ENCODE measurements at places on chromosomes 3 and 15. TPM values are rescaled to one million over a fixed set of nuclear protein-coding genes. Genes with fewer than 3 reads are reported as not detected.

GRCh38 chr15:67832031-67832551 is 6.8 kb downstream of the SKOR1 start:
- no peak overlapping the region for H3K4me3 ChIP-seq
- no peak overlapping the region for H3K27ac ChIP-seq
- DNase-seq = no peak
- peaks cover 96% of the 10 kb centered on the region for H3K27me3 ChIP-seq
- peaks cover 10% of the 10 kb centered on the region for H3K4me1 ChIP-seq

The NGLY1 gene
- polyA plus RNA-seq = 22.0 TPM

GRCh38 chr3:196237203-196237602 is 20.9 kb downstream of the SLC51A start:
- peaks cover 15% of the 10 kb centered on the region for H3K36me3 ChIP-seq
- H3K27me3 ChIP-seq = no peaks in the 10 kb centered on the region
- no peak overlapping the region for H3K27ac ChIP-seq

GRCh38 chr3:12963231-12963896 is 109.9 kb downstream of the IQSEC1 start:
- H3K36me3 ChIP-seq = no peaks in the 10 kb centered on the region
- H3K27me3 ChIP-seq = no peaks in the 10 kb centered on the region
- H3K4me3 ChIP-seq = no peak overlapping the region
- DNase-seq = no peak

DNA sequence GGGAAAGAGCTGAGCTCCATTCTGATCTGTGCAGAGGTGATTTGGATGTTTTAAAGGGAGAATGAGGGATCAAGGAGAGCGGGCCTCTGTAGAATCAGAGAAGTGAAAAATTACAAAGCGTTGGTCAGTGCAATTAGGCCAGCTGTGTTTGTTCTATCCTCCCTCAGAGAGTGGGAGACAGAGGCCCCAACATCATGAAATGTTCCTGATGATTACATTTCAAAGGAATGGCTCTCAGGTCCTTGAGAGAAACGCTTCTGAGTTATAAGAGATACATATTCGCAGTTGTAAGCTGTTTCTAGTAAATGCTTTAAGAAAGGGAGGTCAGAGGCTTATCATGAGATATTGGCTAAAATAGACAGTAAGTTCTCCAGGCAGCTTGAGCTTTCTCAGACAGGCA is 15.7 kb upstream of the CAND2 start:
- no peak for DNase-seq
- no peaks in the 10 kb centered on the region for H3K36me3 ChIP-seq
- no peaks in the 10 kb centered on the region for H3K27me3 ChIP-seq
- no peaks in the 10 kb centered on the region for H3K4me1 ChIP-seq

DNA sequence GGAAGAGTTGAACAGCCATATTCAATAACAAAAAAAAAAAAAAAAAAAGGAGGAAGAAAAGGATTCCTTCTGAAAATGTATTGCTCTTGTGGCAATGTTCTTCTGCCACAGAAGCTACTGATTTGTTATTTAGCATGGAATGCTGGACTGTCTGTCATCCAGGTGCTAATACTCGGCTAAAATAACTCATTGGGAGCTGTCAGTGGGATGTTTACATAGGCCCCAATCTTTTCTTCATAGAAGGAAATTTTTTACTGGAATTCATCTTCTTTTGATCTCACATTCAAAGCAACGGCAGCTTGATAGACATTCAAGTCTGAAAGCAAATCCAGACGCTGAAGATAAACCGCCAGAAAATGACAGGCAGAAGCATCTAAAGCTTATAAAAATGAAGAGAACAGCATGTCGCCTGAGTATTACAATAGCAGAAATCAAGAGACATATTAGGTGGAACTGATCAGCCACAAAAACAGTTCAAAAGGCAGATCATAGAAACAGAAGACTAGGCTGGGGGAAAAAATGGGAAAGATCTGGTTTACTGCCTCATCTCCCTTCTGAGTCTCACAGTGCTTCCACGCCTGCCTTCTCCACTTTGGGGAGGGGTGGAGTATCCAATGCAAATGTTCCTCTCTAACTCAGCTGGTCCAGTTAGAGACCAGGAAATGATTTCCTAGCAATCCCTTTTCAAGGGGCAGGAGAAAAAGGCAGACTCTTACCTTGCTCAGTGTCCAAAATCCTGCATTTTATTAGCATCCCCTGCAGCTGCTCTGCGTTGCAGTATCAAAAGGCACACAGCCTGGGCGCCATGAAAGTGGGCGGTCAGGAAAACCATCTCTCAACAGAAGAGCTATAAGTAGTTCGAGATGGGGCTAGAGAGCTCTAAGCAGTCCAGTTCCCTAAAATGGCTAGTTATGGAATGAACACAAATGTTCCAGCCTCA is 451.9 kb downstream of the FOXP1 start:
- DNase-seq = no peak
- H3K4me1 ChIP-seq = peaks cover 36% of the 10 kb centered on the region
- H3K4me3 ChIP-seq = no peak overlapping the region
- no peaks in the 10 kb centered on the region for H3K36me3 ChIP-seq

DNA sequence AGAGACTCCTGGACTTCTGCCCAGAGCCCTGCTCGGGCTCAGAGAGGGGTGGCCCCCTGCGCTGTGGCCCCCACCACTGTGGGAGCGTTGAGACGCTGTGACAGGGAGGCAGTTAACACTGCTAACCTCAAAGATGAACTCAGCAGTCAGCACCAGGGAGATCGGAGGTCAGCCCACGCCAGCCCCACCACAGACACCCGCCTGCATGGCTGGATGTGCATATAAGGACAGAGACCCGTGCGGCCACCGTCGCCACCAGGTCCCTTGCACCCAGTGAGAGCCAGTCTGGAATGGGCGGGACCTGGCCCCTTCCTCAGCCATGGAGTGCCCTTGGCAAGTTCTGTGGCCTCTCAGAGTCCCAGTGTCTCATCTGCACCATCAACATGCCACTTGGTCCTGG is 48.5 kb upstream of the FURIN start:
- no peaks in the 10 kb centered on the region for H3K27me3 ChIP-seq
- H3K27ac ChIP-seq = no peak overlapping the region
- no peaks in the 10 kb centered on the region for H3K4me1 ChIP-seq
- H3K4me3 ChIP-seq = no peak overlapping the region
- H3K36me3 ChIP-seq = no peaks in the 10 kb centered on the region

The TMEM45A gene
- polyA plus RNA-seq = not detected

DNA sequence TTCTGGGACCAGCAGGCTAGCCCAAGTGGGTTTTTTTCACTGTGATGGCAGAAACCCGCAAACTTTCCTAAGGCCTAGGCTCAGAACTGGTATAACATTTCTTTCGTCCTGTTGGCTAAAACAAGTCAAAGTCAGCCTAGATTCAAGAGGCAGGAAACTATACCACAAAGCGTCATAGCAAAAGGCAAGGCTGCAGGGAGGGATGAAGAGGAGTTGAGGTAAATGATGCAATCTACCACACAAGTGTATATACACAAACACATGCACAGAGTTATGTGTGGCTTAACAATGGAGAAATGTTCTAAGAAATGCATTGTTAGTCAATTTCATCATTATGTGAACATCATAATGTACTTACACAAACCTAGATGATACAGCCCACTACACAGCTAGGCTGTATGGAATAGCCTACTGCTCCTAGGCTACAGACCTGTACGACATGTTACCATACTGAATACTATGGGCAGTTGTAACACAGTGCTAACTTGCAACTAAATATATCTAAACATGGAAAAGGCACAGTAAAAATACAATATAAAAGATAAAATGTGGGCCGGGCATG is 225.6 kb downstream of the TBL1XR1 start:
- no peaks in the 10 kb centered on the region for H3K4me1 ChIP-seq
- H3K27me3 ChIP-seq = no peaks in the 10 kb centered on the region
- no peak for DNase-seq

The C15orf62 gene
- polyA plus RNA-seq = 5.1 TPM

The THSD4 gene
- 7.3 TPM for polyA plus RNA-seq

GRCh38 chr3:152122851-152123250 is 145.9 kb upstream of the MBNL1 start:
- no peaks in the 10 kb centered on the region for H3K36me3 ChIP-seq
- DNase-seq = no peak
- no peak overlapping the region for H3K4me3 ChIP-seq
- H3K27me3 ChIP-seq = no peaks in the 10 kb centered on the region
- H3K4me1 ChIP-seq = no peaks in the 10 kb centered on the region
- no peak overlapping the region for H3K27ac ChIP-seq

DNA sequence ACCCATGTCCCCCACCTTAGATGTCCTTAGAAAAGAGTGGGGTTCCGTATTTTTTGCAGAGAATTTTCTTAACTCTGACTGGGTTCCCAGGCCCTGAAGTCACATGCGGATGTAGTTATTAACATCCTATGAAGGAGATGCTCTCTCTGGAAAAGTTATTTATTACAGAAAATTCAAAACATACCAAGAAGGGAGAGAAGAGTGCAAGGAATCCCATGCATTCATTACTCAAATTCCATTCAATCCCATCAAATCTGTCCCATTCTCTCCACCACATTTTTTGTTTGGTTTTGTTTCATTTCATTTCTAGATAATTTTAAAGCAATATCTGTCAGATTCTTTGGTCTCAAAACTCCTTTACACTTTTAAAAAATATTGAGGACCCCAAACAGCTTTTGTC is 34.3 kb upstream of the ANKRD34C start:
- no peak for DNase-seq
- H3K36me3 ChIP-seq = no peaks in the 10 kb centered on the region
- no peaks in the 10 kb centered on the region for H3K4me1 ChIP-seq
- no peaks in the 10 kb centered on the region for H3K27me3 ChIP-seq
- no peak overlapping the region for H3K27ac ChIP-seq

The GOLGA8M gene
- polyA plus RNA-seq = 0.93 TPM

DNA sequence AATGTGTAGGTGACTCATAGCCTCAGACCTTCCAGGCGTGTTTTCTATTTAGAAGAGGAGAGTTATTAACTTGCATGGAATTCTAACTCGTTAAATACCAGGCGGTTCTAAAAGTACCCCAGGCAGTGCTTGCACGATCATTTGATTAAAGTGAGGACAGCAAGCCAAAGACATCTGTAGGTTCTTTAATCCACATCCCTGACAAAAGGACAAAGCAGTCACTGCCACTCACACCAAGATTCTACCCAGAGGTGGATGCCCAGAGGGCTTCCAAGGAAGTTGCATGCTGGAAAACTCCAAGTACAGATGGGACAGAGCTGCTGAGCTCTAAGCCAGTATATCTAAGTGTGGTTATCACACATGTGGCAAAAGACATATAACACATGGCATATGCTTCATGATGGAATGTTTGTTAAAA is 372.1 kb downstream of the ROBO2 start:
- H3K36me3 ChIP-seq = no peaks in the 10 kb centered on the region
- H3K27ac ChIP-seq = no peak overlapping the region
- H3K4me3 ChIP-seq = no peak overlapping the region
- no peaks in the 10 kb centered on the region for H3K27me3 ChIP-seq
- no peaks in the 10 kb centered on the region for H3K4me1 ChIP-seq

GRCh38 chr3:160801386-160802118 is 45.5 kb downstream of the PPM1L start:
- no peaks in the 10 kb centered on the region for H3K27me3 ChIP-seq
- no peak overlapping the region for H3K4me3 ChIP-seq
- DNase-seq = no peak
- no peak overlapping the region for H3K27ac ChIP-seq
- H3K4me1 ChIP-seq = no peaks in the 10 kb centered on the region

The CELSR3 gene
- polyA plus RNA-seq = 0.27 TPM

The BAHD1 gene
- 13.3 TPM for polyA plus RNA-seq

GRCh38 chr3:73068419-73068818 is 7.0 kb downstream of the EBLN2 start:
- DNase-seq = no peak
- H3K27ac ChIP-seq = no peak overlapping the region
- no peak overlapping the region for H3K4me3 ChIP-seq
- H3K4me1 ChIP-seq = no peaks in the 10 kb centered on the region
- H3K27me3 ChIP-seq = no peaks in the 10 kb centered on the region
- peaks cover under 1% of the 10 kb centered on the region for H3K36me3 ChIP-seq

- no peaks in the 10 kb centered on the region for H3K36me3 ChIP-seq
- no peaks in the 10 kb centered on the region for H3K4me1 ChIP-seq
- H3K27ac ChIP-seq = no peak overlapping the region
- no peaks in the 10 kb centered on the region for H3K27me3 ChIP-seq
- no peak overlapping the region for H3K4me3 ChIP-seq
Observed at GRCh38 chr15:51368751-51369450, 27.4 kb downstream of the GLDN start.

The SAMMSON gene
- not detected for polyA plus RNA-seq

DNA sequence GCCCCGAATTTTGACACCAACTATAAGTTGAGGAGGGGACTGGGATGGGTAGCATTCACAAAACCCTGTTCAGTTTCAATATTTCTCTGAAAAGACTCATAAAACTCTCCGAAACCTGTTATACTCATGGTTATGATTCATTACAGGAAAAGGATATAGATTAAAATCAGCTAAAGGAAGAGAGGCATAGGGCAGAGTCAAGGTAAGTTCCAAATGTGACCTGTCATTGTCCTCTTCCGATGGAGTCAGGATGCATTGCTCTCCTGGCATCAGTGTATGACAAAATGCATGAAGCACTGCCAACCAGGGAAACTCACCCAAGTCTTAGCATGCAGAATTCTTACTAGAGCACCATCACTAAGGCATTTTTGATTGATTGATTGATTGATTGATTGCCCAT is 525.0 kb upstream of the NAALADL2 start:
- no peak overlapping the region for H3K27ac ChIP-seq
- no peaks in the 10 kb centered on the region for H3K27me3 ChIP-seq
- no peak for DNase-seq
- no peak overlapping the region for H3K4me3 ChIP-seq
- no peaks in the 10 kb centered on the region for H3K36me3 ChIP-seq

- H3K27me3 ChIP-seq = no peaks in the 10 kb centered on the region
- no peaks in the 10 kb centered on the region for H3K36me3 ChIP-seq
- no peak overlapping the region for H3K27ac ChIP-seq
- H3K4me1 ChIP-seq = no peaks in the 10 kb centered on the region
Observed at GRCh38 chr3:66181764-66182163, 39.0 kb upstream of the SLC25A26 start.

The GOLGA6D gene
- not detected for polyA plus RNA-seq

- H3K27me3 ChIP-seq = no peaks in the 10 kb centered on the region
- H3K27ac ChIP-seq = no peak overlapping the region
- H3K36me3 ChIP-seq = no peaks in the 10 kb centered on the region
- DNase-seq = no peak
Observed at GRCh38 chr15:97783240-97783639, 177.3 kb upstream of the ARRDC4 start.

GRCh38 chr3:108441518-108441917 is 68.9 kb downstream of the MYH15 start:
- DNase-seq = no peak
- no peaks in the 10 kb centered on the region for H3K27me3 ChIP-seq
- no peak overlapping the region for H3K27ac ChIP-seq
- H3K4me1 ChIP-seq = no peaks in the 10 kb centered on the region
- H3K36me3 ChIP-seq = no peaks in the 10 kb centered on the region

The SLC22A14 gene
- polyA plus RNA-seq = 0.27 TPM

GRCh38 chr15:98231696-98232440 is 271.4 kb downstream of the ARRDC4 start:
- no peaks in the 10 kb centered on the region for H3K36me3 ChIP-seq
- H3K4me3 ChIP-seq = no peak overlapping the region
- H3K4me1 ChIP-seq = no peaks in the 10 kb centered on the region
- no peak overlapping the region for H3K27ac ChIP-seq
- no peaks in the 10 kb centered on the region for H3K27me3 ChIP-seq
- DNase-seq = no peak

GRCh38 chr15:20644896-20645295 is 103.3 kb upstream of the GOLGA6L6 start:
- no peak for DNase-seq
- H3K36me3 ChIP-seq = no peaks in the 10 kb centered on the region
- H3K4me1 ChIP-seq = no peaks in the 10 kb centered on the region
- no peak overlapping the region for H3K27ac ChIP-seq
- no peaks in the 10 kb centered on the region for H3K27me3 ChIP-seq

GRCh38 chr3:110677506-110677905 is 394.1 kb upstream of the NECTIN3 start:
- no peak for DNase-seq
- no peak overlapping the region for H3K27ac ChIP-seq
- H3K36me3 ChIP-seq = no peaks in the 10 kb centered on the region
- no peaks in the 10 kb centered on the region for H3K27me3 ChIP-seq
- no peaks in the 10 kb centered on the region for H3K4me1 ChIP-seq

The SAMD7 gene
- polyA plus RNA-seq = not detected

Data from small intestine (tissue), 16 donors.